Stimulated activated CD8-positive, alpha-beta memory T cell treated with anti-CD3 and anti-CD28 coated beads, Interleukin-7, amount 100 ng/mL, for 4 hours (primary cell): ENCODE measurements at places on chromosomes 1 and 21.

- DNase-seq = no peak
These were observed 518.0 kb downstream of the KCNT2 start for GRCh38 chr1:196090226-196090625.

DNA sequence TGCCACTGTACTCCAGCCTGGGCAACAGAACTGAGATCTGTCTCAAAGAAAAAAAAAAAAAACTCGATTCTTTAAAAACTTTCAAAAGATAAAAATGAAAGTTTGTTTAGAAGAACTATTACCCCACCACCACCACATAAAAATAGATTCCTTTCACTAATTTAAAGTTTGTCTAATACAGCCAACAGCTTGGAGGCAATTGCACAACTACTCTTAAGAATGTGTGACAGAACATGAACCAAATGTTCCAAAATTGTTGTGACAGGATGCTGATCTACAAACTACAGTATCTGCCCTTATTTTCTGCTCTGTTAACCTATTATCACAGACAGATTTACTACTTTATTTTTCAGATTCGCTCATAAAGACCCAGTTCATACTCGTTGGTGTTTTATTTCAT, 5.5 kb upstream of the TGFBR3 start:
- no peak for DNase-seq

DNA sequence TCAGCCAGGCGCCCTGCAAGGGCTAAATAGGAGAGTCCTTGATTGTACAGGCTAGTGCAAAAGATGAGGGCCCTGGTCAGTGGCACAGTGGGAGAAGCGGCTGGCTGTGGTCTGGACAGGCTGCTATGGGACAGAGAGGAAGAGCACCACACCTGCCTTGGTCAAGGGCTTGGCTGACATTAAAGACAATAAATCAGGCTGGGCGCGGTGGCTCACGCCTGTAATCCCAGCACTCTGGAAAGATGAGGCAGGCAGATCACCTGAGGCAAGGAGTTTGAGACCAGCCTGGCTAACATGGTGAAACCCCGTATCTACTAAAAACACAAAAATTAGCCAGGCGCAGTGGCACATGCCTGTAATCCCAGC, 62.9 kb downstream of the NID1 start:
- no peak for DNase-seq

GRCh38 chr1:155064111-155064831, 731 bp downstream of the EFNA4 start:
- no peak for DNase-seq

DNA sequence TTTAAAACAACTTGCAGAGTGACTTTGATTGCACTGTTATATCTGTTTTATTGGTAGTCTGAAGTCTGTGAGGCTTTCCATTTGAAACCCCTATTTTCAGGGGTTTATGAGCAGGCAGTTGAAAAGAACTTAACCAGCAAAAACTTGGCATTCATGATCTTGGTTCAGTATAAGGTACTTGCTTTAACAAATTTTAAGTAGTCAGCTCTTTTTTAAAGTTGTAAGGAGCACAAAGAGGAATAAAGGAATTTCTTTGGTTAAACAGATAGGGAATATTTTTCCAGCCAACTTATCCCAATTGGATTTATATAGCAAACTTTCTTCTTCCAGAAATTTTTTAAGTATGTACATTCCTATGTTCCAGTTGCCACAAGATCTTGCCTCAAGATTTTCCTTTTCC, 138.2 kb downstream of the RASAL2 start:
- no peak for DNase-seq
